ENCODE measurements at places on chromosomes 13 and 19. TPM values are rescaled to one million over a fixed set of nuclear protein-coding genes. Genes with fewer than 3 reads are reported as not detected.

Gene HIPK4
- not detected for total RNA-seq

Gene HCST
- not detected for total RNA-seq

Gene TSEN34
- 140 TPM for total RNA-seq

Gene CLEC11A
- total RNA-seq = 16.2 TPM

Gene NDUFA13
- total RNA-seq = 60.2 TPM

Gene GNG8
- not detected for total RNA-seq

Gene AZU1
- not detected for total RNA-seq

Gene ZNF358
- 56.9 TPM for total RNA-seq

Gene ZNF225
- 2.4 TPM for total RNA-seq

Gene FAM124A
- total RNA-seq = 10.1 TPM

Gene KLK12
- not detected for total RNA-seq

Gene PLPP2
- total RNA-seq = 13.9 TPM

Gene LAIR1
- total RNA-seq = not detected

Gene TNNT1
- not detected for total RNA-seq

Gene PRSS57
- not detected for total RNA-seq

Data from glomerular endothelial cell (primary cell).